ENCODE measurements at places on chromosomes 1 and 21.

GRCh38 chr21:32834916-32835235 is 63.3 kb upstream of the PAXBP1 start:
- no peak for DNase-seq
- no peak overlapping the region for H3K27ac ChIP-seq
- H3K36me3 ChIP-seq = no peaks in the 10 kb centered on the region
- H3K4me1 ChIP-seq = no peaks in the 10 kb centered on the region
- H3K4me3 ChIP-seq = no peak overlapping the region

DNA sequence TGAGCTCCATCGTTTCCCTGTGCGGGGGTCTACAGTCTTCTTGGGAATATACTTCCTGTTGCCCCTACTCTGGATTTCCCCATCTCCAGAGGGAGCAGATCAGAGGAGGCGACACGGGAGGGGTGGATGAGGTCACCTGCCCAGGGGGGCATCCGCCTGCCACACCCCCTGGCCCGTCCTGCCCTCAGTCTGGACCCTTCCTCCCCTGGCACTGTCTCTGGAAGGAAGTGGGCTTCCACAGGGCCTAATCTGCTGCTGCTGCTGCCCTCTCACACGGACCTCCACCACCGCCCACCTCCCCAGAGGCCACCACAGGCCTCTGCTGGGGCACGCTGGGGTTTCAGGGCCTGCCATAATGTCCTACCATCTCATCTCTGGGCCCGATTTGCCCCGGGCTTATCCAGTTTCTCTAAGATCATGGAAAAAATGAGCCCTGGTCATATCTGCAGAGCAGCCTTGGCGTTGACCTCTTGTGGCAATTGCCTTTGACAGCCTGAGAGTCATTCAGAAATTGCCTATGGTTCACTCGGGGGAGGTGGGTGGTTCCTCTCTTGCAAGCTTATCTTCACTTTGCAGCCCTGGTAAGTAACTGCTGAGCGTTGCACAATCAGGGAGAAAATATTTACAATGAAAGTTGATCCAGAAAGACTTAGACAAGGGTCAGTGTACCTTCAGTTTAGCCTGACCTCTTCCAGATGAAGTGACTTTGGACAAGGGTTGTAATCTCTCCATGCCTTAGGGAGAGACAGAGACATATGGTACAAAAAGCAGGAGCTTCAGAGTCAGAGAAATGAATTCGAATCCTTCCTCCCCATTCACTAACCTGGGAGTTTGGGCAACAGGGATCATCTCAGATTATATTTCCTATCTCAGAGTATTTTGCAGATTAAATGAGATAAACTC is 252.4 kb downstream of the TOMM20 start:
- peak overlapping the region; percentile 3 for H3K4me3 ChIP-seq
- DNase-seq = no peak
- H3K4me1 ChIP-seq = peaks cover 51% of the 10 kb centered on the region
- no peaks in the 10 kb centered on the region for H3K27me3 ChIP-seq

GRCh38 chr1:82844911-82845827 is 1044.4 kb downstream of the ADGRL2 start:
- no peaks in the 10 kb centered on the region for H3K36me3 ChIP-seq
- no peak for DNase-seq
- H3K27me3 ChIP-seq = peaks cover 2% of the 10 kb centered on the region
- no peak overlapping the region for H3K4me3 ChIP-seq

DNA sequence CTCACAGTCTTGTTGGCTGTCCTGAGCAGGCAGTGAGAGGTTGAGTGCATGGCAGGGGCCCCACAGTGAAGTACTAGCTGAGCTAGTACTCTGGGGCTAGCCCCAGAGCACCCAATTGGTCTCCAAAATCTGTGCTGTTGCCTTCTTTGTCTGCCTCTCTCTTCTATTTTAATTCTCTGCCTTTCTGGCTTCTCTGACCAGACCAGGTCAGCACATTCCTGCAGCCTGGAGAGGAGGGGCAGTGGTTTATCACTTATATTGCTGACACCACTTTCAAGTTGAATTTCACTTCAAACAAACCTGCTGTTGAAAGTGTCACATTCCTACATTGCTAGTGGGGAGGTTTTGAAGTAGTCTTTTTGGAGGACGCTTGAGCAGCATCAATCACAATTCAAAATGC is 628.7 kb downstream of the PTPRU start:
- H3K27ac ChIP-seq = no peak overlapping the region
- H3K4me3 ChIP-seq = no peak overlapping the region
- no peak for DNase-seq
- H3K4me1 ChIP-seq = no peaks in the 10 kb centered on the region
- no peaks in the 10 kb centered on the region for H3K36me3 ChIP-seq

DNA sequence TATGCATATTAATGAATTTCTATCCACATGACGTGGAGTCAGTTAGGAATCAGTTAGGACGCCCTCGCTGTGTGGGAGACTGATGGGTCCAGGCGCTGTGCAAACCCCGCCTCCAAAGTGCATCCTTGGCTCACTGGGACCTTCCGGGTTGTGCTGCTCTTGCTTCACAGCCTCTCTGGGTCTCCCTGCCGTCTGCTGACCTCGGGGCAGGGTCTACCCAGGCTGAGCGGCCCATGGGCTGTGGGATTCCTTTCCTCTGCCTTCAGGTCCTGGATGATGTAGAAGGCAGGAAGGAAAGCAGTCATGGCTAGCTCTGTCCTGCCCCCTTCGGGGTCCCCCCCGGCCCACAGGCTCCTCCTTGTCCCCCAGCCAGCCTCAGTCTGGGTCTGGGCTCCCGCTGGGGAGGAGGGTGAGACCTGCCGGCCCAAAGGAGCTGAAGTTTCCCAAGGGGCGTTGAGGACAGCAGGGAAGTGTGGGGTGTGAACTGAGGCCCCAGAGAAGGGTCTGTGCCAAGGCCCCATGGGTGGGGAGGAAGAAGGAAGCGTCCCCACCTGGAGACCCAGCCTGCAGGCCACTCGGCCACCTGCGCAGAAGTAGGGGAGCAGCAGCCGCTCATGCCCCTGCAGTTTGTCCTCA is 24.6 kb upstream of the CDK11A start:
- no peak for DNase-seq
- no peak overlapping the region for H3K27ac ChIP-seq
- H3K4me3 ChIP-seq = peak overlapping the region; percentile 31
- no peaks in the 10 kb centered on the region for H3K27me3 ChIP-seq
- H3K36me3 ChIP-seq = peaks cover 1% of the 10 kb centered on the region

- no peak for DNase-seq
- no peak overlapping the region for H3K27ac ChIP-seq
- H3K27me3 ChIP-seq = no peaks in the 10 kb centered on the region
- no peak overlapping the region for H3K4me3 ChIP-seq
These were observed 222.8 kb downstream of the HLX start for GRCh38 chr1:221101807-221102605.

GRCh38 chr1:192936313-192937018 is 122.7 kb downstream of the UCHL5 start:
- H3K36me3 ChIP-seq = peaks cover 3% of the 10 kb centered on the region
- peaks cover 28% of the 10 kb centered on the region for H3K4me1 ChIP-seq
- no peaks in the 10 kb centered on the region for H3K27me3 ChIP-seq
- H3K27ac ChIP-seq = peak overlapping the region; percentile 62
- no peak for DNase-seq
- H3K4me3 ChIP-seq = peak overlapping the region; percentile 23

GRCh38 chr1:82139751-82140468 is 339.2 kb downstream of the ADGRL2 start:
- no peak for DNase-seq
- no peak overlapping the region for H3K27ac ChIP-seq
- H3K36me3 ChIP-seq = no peaks in the 10 kb centered on the region
- no peaks in the 10 kb centered on the region for H3K27me3 ChIP-seq
- no peaks in the 10 kb centered on the region for H3K4me1 ChIP-seq

DNA sequence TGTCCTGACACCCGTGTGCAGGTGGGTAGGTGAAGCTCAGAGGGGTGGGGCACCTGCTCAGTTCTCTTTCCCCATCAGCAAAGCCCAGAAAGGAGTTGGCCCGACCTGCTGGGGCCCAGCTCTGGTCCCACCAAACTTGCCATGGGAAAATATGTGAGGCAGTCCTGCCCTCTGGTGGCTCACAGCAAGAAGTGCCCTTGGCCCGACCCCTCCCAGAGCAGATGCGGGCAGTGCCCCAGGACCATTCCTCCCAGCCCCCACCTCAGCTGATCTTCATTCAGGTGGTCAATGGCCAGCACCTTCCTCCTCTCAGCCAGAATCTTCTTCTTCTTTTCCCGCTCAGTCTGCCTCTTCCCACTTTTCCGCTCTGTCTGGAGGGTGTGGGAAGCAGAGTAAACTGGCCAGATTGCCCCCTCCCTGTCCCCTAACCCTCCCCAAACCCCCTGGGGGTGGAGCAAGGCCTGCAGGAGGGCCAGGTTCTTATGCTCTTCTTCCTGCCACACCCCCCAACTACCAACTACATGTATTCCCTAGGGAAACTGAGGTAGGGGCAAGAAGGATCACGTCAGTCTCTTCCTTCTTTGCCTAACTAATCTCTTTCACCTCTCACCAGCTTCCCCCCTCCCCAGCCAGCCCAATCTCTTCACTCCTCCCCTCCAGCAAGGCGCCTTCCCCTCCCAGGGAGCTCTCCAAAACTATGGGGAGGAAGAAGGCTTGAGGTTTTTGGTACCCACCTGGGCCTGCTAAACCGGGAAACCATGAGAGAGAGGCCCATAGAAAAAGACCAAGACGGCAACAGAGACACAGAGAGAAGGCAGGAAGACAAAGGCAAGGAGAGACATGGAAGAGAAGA is 15.6 kb downstream of the TNNT2 start:
- H3K27ac ChIP-seq = no peak overlapping the region
- no peaks in the 10 kb centered on the region for H3K4me1 ChIP-seq
- no peaks in the 10 kb centered on the region for H3K36me3 ChIP-seq
- no peak overlapping the region for H3K4me3 ChIP-seq

GRCh38 chr21:42533963-42534355 is 20.3 kb downstream of the SLC37A1 start:
- no peaks in the 10 kb centered on the region for H3K27me3 ChIP-seq
- no peak overlapping the region for H3K27ac ChIP-seq
- H3K4me1 ChIP-seq = peaks cover 19% of the 10 kb centered on the region
- H3K4me3 ChIP-seq = no peak overlapping the region
- H3K36me3 ChIP-seq = peaks cover 25% of the 10 kb centered on the region

DNA sequence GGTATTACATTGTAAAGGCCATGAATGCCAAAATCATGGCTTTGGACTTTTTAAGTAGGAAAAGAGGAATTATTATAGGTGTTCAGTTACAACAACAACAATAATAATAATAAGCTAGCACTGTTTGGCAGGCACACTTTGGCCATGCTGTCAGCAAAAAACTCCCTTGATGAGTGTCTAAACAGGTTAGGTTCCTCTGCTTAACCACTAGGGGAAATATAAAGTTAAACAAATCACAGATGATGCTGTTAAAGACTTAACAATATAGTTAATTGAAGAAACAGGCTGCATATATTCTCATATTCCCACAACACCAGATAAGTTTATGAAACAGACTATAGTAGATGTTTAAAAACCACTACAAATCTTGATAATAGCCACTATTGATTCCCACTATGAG is 46.4 kb downstream of the RGS21 start:
- H3K36me3 ChIP-seq = no peaks in the 10 kb centered on the region
- no peaks in the 10 kb centered on the region for H3K4me1 ChIP-seq
- H3K4me3 ChIP-seq = no peak overlapping the region
- no peaks in the 10 kb centered on the region for H3K27me3 ChIP-seq
- DNase-seq = no peak
- no peak overlapping the region for H3K27ac ChIP-seq

- no peak overlapping the region for H3K27ac ChIP-seq
- H3K4me1 ChIP-seq = no peaks in the 10 kb centered on the region
- no peak for DNase-seq
These were observed 545.1 kb upstream of the NR5A2 start for GRCh38 chr1:199482426-199482825.

DNA sequence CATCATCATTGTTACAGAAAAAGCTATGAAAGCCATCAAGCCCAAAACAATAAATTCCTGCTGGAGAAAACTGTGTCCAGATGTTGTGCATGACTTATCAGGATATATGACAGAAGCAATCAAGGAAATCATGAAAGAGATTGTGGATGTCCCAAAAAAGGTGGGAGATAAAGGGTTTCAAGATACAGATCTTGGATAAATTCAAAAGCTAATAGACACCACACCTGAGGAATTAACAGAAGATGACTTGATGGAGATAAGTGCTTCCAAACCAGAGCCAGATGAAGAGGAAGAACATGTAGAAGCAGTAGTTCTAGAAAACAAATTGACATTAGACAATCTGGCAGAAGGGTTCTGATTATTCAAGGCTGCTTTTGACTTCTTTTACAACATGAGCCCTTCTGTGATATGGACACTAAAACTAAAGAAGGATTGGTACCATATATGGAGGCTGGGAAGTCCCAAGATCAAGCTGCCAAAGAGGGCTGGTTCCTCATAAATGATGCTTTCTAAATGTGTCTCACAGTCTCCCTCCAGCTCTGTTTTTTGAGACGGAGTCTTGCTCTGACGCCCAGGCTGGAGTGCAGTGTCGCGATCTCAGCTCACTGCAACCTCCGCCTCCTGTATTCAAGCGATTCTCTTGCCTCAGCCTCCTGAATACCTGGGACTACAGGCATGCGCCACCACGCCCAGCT is 32.1 kb upstream of the LRIG2 start:
- H3K4me3 ChIP-seq = no peak overlapping the region
- peaks cover 21% of the 10 kb centered on the region for H3K4me1 ChIP-seq
- no peak overlapping the region for H3K27ac ChIP-seq

GRCh38 chr21:38993561-38993960 is 187.8 kb downstream of the ETS2 start:
- H3K27me3 ChIP-seq = peaks cover 2% of the 10 kb centered on the region
- no peaks in the 10 kb centered on the region for H3K36me3 ChIP-seq
- H3K4me3 ChIP-seq = no peak overlapping the region
- H3K4me1 ChIP-seq = peaks cover 12% of the 10 kb centered on the region
- no peak overlapping the region for H3K27ac ChIP-seq
- DNase-seq = no peak

DNA sequence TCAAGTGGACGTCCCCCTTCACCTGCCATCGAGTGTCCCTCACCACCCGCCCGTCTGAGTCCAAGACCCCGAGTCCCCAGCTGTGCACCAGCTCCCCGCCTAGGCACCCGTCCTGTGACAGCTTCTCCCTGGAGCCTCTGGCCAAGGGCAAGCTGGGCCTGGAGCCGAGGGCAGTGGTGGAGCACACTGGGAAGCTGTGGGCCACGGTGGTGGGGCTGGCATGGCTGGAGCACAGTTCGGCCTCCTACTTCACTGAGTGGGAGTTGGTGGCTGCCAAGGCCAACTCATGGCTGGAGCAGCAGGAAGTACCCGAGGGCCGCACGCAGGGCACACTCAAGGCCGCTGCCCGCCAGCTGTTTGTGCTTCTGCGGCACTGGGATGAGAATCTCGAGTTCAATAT is 63.2 kb downstream of the VWA5B1 start:
- H3K27ac ChIP-seq = no peak overlapping the region
- peaks cover 11% of the 10 kb centered on the region for H3K27me3 ChIP-seq
- no peaks in the 10 kb centered on the region for H3K4me1 ChIP-seq
- no peak for DNase-seq
- no peaks in the 10 kb centered on the region for H3K36me3 ChIP-seq

Measured in activated CD4-positive, alpha-beta T cell treated with anti-CD3 and anti-CD28 coated beads, Interleukin-2, amount 10 ng/mL, durations not matched to agents 24 days and 14 days (primary cell).